ENCODE measurements at places on chromosomes 6 and 20.

DNA sequence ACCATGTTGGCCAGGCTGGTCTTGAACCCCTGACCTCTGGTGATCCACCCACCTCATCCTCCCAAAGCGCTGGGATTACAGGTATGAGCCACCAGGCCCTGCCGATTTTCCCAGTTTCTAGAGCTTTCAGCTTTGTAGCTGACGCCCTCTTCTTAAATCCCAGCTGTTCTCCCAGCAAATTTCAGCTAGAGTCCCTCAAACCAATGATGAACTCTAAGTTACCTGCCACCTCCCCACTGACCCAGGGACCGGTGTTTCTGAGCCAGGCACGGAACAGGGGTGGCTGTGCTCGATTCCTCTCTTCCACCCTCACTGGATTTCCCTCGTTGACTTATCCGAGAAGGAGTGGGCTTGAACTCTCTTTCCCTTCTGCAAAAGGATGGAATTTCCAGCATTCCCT is 39.1 kb downstream of the SUN5 start:
- peak; percentile 3 for DNase-seq

DNA sequence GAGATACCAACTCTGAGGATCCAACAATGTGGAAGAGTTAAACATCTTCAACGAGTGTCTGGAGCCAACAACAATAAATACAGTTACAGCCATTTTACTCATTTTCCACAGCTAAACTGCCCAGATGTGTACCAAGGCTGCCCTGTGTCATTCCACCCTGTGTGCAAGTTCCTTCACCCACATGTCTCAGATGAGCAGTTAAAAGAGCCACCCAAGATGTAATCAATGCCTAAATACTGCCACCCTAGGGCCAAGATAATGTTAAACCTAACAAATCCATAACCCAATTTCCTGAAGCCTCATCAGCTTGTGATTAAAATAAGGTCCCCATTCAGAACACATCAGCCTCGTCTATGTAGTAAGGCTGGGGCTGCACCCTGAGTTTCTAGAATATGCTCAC is 59.9 kb downstream of the GMDS start:
- DNase-seq = no peak

GRCh38 chr20:37276494-37277252 is 12.8 kb upstream of the MANBAL start:
- no peak for DNase-seq

GRCh38 chr20:54139188-54139587 is 34.6 kb downstream of the CYP24A1 start:
- no peak for DNase-seq

DNA sequence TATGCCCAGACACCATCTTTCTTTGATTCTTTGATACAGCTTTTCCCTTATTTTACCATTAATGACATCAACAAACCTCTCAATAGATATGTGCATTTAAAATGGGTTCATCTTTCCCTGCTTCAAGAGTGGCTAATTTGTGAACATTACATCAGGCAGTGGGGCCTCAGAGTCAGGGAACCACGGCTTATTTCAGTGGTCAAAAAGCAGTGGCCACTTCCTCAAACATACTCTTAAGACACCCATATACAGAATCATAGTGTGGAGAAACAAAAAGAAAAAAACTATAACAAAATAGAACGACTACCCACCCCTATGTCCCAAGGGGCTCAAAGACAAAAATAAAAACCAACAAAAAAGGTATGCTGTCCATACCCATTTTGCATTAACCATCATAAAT is 12.9 kb downstream of the SALL4 start:
- DNase-seq = no peak

- no peak for DNase-seq
Measured at GRCh38 chr6:151388997-151389617, 2.3 kb downstream of the ZBTB2 start.

DNA sequence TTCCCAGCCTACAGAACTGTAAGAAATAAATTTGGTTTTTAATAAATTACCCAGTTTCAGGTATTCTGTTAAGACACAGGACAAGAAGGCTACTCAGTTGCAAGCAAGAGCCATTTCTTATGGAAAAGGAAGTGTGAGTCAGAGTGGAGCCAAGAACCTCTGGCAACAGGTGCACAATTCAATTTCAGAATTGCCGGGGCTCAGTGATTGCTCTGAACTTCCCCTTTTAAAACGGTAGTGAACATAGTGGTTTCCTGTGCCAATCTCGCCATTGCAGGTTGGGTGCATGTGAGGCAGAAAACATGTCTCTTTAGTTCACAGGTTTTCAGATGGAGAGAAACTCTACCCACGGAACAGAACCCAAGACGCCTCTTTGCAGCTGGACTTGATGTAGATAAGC is 16.4 kb downstream of the PIGT start:
- peak; percentile 55 for DNase-seq

DNA sequence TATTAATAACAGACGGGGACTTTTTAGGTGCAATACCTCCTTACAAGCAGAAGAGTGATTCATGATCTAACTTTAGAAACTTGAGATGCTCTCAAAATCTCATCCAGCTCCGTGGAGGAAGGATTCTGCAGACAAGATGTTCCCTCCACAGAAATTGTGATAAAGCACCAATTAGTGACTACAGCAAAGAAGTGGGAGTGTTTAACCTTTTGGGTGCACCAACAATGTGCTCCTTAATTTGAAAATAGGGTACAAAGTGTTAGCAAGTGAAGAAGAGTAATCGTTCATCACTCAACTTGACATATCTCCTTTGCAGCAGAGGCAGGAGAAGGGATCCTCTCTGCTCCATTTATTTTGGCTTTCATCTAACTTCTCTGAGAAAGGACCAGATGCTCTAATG is 22.8 kb upstream of the SCP2D1 start:
- DNase-seq = no peak
